IPS DF 19.7 (cell line): ENCODE measurements at places on chromosomes 1 and 21.

DNA sequence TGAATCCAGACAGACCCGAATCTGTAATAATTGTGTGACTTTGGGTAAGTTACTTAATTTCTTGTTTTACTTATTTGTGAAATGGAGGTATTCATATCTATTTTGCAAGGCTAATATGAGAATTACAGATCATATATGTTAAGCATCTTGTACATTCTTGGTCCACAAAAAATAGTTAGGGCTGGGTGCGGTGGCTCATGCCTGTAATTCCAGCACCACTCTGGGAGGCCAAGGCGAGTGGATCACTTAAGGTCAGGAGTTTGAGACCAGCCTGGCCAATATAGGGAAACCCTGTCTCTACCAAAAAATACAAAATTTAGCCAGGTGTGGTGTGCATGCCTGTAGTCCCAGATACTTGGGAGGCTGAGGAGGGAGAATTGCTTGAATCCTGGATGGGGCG is 22.9 kb upstream of the KCNA3 start:
- DNase-seq, result no peak

- DNase-seq, result no peak
Observed at GRCh38 chr21:35323947-35324346, 274.8 kb upstream of the RUNX1 start.

DNA sequence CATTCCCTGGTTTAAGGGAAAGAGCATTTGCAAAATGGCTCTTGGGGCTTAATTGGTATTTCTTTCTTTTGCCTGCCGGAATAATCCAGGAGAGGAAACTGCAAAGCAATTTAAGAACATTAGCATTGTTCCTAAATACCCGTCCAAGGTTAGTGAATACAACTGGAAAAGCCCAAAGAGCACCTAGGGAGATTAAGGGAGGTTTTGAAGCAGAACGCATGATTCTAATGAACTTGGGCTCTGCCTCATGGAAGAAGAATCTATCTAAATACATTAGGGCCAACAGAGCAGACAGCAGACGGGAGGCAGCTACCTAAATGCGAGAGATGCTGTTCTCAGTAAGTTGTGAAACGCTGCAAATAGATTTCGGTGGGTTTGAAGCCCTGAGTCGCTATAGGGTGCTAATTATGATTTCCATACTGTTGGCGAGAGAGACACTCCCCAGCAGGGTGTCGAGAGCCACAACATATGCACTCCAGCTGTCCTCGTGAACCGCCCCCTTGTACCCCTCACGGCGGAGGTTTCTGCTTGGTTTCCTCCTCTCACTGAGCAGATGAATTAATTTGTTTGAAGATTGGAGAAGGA is 326.7 kb upstream of the CAMK1G start:
- no peak for DNase-seq

- no peak for DNase-seq
Observed at GRCh38 chr1:175219774-175220173, 27.2 kb upstream of the KIAA0040 start.

GRCh38 chr1:201115390-201115937 is 3.2 kb upstream of the CACNA1S start:
- no peak for DNase-seq

- DNase-seq, result no peak
Observed at GRCh38 chr1:48196237-48196636, 26.3 kb upstream of the SLC5A9 start.

GRCh38 chr1:7811476-7811875 is 27.4 kb downstream of the PER3 start:
- DNase-seq, result no peak

- DNase-seq, result no peak
Observed at GRCh38 chr1:218775501-218776021, 398.1 kb upstream of the LYPLAL1 start.
